NCI-H446 (cell line): ENCODE measurements at places on chromosomes 16 and 17.

DNA sequence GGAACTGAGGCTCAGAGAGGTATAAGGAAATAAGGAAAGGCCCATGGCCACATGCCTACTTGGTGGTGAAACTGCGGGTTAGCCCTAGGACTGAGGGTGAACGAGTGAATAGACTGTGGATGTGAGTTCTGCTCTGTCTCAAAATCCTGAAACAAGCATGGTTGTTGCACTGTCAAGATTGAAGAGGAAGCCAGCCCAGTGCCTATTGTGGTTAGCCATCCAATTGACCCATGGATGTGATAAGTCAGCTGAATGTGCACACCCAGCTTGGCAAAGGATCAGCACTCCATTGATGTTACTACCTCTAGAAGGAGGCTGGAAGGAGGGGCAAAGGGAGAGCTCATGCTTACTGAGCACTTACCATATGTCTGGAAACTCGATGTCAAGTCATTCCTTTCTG lies 4.5 kb downstream of the TMEM114 start:
- DNase-seq = no peak

DNA sequence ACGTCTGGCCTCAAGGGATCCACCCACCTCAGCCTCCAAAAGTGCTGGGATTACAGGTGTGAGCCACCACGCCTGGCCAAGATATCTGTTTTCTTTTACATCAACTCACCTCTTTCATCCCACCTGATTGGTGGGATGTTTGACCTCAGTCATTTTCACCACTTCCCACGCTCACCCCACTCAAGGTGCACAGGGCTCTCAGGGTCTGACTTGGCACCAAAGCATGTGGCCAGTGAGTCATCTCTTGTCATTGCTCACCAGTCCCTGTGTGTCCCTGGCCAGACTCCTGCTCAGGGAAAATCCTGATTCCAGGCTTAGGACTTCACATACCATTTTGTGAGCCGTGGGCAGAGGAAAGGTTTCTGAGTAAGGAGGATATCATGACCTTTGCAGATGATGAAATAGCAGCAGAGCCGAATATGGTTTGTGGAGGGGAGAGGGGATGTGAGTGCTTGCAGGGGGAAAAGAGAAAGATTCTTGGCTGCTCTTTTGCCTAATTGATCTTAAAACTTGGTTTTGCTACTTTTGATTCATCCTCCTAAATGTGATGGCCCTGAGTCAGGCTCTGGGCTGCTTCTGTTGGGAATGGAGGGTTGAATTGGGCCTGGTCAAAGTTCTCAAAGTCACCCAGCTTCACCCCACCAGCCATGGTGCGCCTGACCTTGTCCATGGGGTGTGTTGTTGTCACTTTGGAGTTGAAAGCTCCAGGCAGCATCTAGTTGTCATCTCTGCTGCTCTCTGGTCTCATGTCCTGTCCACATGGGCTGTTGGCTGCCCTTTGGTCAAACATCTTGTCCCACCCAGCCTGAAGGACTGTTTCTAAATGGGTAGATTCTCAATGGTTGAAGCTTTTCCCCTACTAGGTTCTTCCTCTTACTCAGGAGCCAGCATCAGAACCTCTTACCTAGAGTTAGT lies 6.0 kb upstream of the KCNH6 start:
- no peak for DNase-seq

DNA sequence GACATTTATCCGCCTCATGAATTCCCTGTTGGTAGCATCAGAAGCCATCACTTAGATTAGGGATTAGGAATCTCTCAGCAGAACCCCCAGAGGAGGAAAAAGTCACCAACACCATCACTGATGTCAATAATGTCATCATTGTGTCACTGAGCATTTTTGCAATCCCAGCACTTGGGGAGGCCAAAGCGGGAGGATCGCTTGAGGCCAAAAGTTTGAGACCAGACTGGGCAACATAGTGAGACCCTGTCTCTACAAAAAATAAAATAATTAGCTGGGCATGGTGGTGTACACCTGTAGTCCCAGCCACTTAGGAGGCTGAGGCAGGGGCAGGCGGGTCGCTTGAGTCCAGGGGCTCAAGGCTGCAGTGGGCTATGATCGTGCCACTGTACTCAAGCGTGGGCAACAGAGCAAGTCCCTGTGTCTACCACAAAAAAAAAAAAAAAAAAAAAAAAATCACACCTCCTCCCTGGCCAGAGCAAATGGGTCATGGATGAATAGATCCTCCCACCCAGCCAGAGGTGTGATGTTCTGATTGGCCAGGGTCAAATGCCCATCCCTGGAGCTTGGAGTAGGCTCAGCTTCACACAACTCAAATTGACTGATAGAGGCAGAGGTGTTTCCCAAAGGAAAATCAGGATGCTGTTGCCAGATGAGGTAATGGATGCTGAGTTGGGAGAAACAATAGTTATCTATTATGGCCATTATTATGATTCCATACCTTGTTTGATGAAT lies 31.6 kb downstream of the VWA3A start:
- no peak for DNase-seq

DNA sequence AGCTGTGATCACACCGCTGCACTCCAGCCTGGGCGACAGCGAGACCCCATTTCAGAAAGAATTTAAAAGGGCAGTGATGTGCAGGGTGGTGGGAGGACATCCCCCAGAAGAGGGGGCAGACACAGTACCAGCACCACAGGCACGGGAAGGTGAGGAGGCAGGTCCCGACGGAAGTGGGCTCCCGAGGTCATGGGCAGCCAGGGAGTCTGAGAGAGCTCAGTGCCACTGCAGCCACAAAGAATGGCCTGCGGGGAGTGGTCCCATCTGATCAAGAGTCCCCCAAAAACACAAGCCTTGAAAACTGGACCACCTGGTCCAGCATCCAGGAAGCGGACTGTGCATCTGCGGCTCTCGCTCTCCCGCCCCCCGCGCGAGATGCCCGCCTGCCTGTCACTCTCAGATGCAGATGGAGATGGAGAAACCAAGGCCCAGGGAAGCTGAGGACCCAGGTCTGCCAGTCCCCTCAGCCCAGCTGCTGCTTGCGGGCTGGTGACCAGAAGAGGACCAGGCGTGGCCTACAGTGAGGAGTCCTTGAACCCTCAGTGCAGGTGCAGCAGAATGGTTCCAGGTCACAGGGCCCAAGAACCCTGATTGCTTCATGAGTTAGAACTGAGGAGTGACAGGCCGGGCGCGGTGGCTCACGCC lies 4.3 kb upstream of the CAPN15 start:
- DNase-seq = no peak

DNA sequence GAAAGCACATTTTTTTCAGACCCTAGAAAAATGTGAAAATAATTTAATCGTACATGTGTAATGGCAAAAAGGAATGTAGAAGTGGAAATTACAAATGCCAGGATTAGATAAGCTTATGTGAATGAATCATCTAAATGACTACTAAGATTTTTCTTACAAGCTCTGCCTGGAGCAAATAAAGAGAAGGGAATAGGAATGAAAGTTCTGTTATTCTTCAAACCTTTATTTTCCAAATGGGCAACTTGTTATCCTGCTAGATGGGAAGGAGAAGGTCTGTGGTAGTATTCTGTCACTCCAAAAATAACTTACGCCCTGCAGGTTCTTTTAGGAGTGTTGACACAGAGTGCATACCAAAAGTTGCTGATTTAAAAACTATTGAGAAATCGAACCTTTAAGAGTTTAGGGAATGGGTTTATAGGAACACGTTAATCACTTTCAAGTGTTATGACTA lies 9.7 kb downstream of the CTCF start:
- no peak for DNase-seq

- no peak for DNase-seq
Observed at GRCh38 chr17:76871668-76872067, 3.5 kb downstream of the MGAT5B start.
